D341Med (cell line): ENCODE measurements at places on chromosomes 6 and 20.

GRCh38 chr6:34176261-34177031, 30.6 kb upstream of the GRM4 start:
- DNase-seq = no peak

DNA sequence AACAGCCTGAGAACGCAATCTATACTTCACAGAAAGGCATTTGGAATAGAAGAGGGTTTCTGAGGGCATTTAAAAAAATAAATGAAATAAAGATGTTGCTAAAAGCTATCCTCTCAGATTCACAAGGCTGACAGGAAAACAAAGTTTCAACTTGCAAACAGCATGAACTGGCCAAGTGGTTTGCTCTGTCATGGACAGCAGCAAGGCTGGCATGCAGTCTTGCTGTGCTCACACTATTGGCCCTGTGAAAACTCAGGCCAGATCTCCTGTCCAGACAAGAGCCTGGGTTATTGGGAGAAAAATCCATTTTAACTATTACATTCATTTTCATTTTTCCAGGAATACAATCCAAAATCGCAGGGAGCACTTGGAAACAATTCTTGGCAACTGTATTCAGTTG, 506.2 kb upstream of the SLC35B3 start:
- DNase-seq = no peak

- DNase-seq = peak; percentile 30
These were observed 182.4 kb upstream of the MCHR2 start for GRCh38 chr6:100176311-100176950.

DNA sequence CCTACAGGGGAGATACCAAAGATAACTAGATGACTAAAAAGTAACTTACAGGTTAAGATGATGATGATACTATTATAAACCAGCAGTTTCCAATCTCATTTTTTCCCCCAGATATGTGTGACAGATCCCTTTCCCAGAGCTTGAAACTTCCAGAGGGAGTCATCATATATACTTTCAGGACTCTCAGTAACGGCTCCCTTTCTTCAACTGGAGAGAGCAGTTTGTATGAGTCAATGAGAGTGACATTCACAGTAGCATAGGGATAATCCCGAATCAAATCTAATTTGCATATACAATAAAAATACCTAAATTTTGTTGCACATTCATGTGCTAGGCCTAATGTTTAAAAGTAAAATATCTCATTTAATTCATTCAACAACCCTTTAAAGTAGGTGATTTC, 29.7 kb downstream of the IGF2R start:
- no peak for DNase-seq

DNA sequence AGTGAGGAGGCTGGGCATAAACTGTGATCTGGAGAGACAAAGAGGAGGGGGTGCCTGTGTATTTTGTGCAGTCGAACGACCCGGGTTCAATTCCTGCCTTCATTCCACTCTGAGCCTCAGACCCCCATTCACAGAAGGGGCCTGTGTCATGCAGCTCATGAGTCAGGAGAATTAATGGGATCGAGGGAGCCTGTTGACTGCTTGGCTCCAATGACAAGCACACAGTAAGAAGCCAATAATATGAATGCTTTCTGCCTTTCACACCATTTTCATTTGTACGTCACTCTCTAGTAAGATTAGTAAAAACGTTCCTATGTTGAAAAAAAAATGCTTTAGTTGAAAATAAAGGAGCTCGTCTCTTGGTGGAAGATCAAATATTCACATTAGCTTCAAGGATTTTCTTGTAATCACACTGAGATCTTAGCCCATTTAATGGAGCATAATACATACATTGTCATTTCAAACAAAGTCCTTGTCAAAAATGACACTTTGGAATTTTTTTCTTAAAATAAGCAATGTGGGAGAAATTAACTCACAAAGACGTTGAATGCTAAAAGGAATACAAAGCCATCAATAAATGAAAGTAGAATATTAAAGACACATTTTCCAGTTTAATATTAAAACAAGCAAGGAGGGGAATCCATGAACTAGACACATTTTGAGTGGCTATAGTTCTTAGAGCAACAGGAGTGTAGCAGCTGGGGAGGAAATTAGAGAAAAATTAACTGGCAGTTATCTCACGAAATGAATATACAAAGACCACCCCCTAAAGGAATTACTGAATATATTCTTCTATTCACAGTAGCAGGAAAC, 246.7 kb upstream of the AFDN start:
- DNase-seq = no peak

DNA sequence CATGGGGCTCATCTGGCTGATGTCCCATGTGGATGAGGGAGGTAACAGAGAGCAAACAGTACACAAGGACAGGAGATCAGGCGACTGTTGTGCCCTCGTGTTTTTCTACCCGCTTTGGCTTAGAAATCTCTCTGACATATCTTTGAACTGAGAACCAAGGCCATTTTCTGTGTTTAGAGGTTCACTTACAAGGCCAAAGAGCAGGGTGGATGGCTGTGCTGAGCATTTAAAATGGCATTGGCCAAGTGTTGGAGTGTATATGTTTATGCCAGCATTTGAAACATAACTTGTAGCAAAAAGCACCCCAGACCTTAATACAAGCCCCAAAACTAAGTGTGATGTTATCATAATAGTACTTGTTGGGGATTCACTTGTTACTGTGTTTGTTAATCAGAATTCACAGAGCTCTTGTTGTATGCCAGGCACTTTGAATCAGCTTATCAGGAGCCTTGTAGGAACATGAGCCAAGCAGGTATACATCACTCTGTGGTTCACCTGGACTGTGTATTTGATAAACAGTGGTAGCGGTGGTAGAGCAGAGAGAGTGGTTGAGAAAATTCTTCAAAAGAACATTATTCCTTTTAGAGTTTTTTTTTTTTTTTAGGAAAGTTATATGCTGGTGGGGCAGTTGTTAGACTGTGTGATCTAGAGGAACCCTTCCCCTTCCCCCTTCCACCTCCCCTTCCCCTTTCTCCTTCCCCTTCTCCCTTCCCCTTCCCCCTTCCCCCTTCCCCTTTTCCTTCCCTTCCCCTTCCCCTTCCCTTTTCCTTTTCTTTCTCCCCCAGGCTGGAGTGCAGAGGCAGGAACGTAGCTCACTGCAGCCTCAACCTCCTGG, 71.3 kb downstream of the ATRN start:
- no peak for DNase-seq
